ENCODE measurements at places on chromosomes 3 and 15.

GRCh38 chr15:74725225-74725774 lies at the start of gene CYP1A1:
TSS of gene CYP1A1 (minus strand) at chr15:74725528. CDS start at chr15:74723097, 2,431 bp downstream.
- DNase-seq, result no peak

DNA sequence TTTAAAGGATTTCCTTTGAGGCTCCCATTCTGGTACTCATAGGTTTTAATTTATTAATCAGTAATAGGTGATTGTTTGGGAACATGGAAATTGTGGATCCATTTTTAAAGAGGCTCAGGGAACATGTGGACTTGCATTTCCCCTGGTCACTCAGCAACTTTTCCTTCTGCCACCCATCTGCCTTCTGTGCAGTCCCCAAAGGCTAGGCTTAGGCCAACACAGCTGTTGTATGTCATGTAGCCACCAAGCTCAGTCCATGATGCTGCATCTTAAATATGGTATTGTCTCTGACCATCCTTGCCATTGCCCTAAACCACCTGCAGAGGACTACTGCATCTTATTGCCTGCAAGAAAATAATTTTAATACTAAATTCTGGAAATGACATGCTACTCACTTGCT lies 416.7 kb upstream of the SEMA6D start:
- DNase-seq, result no peak

DNA sequence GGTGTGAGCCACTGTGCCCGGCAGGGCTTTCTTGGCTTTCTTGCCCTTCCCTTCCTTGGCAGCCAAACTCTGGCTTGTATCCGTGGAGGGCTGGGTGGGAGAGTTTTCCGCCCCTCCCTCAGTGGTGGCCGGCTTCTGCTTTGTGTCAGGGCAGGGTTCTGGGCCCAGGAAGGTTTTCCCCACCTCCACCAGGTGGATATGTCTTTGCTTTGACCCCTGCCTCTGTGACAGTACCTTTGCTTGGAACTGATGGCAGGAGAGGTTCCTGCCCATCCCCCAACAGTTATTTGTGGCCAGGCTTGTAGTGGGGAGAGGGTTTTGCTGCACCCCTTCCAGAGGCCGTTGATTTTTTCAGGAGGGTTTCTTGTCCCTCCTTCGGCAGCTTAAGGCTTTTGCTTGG lies 24.3 kb downstream of the CSPG5 start:
- no peak for DNase-seq

DNA sequence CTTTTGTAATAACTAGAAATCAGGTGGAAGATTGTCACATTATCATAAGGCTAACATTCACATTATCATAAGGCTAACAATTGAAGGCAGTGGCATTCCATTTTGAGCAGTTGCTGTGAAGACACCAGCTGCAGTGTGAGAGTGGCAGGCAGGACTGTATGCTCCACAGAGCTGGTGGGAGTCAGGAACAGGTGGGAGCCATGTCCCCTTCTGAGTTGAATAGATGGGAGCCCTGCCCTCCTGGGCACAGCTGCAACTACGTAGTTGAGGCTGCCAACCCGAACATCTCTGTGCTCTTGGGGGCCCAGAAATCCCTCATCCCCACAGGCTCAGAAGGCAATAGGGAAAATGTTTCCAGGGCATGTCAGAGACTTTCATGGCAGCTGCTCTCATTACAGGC lies 1627.6 kb downstream of the SI start:
- no peak for DNase-seq

All from AG09319 (cell line).